ENCODE measurements at places on chromosomes 1 and 21. TPM values are rescaled to one million over a fixed set of nuclear protein-coding genes. Genes with fewer than 3 reads are reported as not detected.

DNA sequence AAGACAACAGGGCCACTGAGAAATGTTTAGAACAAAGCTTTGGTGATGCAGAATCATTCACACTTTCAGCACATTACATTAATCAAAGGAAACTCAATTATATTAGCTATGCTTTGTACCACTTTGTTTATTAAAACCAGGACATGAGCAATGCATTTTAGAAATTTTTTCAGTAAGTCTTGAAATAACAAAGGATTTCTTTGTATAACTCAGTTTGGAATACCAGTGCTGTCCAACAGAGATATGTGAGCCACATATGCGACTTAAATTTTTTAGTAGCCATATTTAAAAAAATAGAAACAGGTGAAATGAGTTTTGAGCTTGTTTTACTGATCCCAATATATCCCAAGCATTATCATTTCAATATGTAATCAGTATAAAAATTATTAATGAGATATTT is 18.8 kb upstream of the F3 start:
- no peak for DNase-seq

DNA sequence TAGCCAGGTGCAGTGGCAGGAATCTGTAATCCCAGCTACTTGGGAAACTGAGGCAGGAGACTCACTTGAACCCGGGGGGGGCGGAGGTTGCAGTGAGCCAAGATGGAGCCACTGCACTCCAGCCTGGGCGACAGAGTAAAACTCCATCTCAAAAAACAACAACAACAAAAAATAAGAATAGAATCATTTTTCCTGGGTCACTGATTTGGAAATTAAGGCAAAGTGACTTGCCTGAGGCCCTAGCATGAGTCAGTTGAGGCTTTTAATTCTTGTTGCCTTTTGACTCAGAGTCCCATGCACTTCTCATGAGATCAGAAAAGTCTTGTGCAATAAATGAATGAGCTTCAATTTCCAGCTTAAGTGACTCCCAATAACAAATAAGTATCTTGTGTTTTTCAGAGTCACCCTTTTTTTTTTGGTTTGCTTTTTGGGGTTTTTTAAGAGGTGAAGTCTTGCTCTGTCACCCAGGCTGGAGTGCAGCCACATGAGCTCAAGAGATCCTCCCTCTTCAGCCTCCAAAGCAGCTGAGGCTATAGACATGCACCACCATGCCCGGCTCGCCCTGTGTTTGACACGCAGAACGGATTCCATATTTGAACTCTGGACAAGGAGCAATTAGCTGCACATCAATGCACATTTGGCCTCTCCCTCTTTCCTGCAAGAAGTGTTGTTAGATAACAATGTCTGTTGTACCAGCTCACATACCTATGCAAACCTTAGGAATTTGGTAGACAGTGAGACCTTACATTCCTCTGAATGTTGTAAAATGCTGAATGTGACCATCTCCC is 3.4 kb upstream of the PLEKHM2 start:
- no peak for DNase-seq

DNA sequence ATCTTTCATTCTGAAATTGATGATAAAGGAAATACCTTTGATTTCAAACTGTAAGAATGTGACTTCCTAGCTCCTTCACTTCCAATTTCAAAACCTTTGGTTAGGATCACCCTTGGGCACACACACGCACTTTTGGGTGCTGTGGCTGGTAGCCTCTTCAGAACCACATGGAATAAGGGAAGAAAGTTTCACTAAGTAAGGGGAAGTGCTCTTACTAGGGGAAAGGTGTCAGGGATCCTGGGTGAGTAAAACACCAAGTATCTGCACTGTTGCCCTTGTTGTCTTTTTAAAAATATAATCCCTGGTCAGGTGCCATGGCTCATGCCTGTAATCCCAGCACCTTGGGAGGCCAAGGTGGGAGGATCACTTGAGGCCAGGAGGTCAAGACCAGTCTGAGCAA is 132.4 kb downstream of the SDCCAG8 start:
- no peak for DNase-seq

GRCh38 chr1:221699577-221699976 is 42.3 kb downstream of the DUSP10 start:
- DNase-seq: no peak

DNA sequence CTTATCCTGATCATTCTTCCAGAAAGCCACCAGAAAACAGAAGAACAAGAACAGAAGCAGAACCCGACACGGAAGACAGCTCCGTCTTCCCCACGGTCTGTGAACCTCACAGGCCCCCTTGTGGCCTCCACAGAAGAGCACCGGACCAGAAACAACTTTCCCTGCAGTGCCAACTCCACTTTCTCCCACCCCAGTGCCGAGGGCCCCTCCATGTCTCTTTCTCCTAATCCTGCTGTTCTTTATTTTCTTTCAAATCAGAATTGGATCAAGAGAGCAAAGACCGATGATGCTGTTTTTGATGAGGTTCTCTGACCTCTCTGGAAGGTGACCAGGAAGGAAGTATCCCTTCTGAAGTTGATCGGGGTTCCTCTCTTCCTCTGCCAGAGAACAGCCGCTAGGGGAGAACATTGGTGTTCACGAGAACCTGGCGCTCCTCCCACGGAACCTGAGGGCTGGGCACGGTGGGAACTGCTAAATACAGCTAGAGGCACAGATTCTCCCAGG is 58.9 kb upstream of the CTTNBP2NL start:
- peak; percentile 55 for DNase-seq

DNA sequence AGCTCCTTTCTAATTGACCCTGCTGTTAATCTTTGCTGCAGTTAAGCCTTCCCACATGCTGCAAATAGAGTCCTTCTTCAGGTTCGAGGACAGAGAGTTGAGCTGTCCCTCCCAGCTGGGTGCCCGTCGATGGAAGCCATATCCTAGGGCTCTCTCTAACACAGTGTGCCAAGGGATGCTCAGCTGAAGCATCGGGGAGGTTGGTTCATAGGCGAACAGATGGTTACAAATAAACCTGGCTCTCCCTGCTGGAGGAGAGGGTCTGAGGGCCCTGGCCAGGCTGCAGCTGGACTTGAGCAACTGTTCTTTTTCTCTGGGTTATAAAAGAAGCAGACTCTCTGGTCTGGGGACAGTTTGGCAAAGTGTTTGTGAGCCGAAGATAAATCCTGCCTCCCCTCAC is 120.3 kb upstream of the C8B start:
- DNase-seq: no peak

DNA sequence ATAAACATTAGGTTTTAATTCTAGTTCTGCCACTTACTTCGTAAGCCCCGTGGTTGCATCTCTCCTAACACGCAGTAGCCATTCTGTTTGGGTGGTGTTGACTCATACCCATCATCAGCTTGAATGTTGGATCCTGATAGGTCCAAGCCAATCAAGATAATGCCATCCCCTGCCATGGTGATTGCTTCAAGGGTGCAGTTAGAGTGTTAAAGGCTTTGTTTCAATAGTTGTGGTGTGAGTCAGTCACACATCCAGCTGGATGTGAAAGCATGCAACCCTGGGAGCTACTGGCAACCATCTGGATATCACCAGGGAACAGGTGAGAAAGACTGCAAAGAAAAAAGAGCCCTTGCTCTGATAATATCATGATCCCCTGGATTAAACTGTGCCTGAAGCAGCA is 69.1 kb downstream of the OMA1 start:
- no peak for DNase-seq

DNA sequence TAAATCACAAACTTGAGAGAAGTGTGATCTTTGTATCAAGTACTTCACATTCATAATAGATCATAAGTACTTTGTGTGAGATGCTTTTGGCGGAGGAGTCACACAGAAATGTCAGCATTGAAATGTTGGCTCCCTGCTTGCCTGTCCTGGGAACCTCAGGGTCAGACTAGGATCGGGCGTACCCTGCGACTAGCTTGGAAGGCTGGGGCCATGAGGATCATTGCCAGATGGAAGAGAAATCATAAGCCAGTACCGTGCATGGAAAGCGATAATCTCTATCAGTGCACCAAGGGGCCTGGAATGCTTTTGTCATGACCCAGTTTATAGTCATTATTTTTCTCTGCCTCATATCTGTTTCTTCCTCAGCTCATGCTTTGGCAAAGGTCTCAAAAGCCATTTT is 35.5 kb downstream of the MTR start:
- peak; percentile 58 for DNase-seq

GRCh38 chr1:85168884-85169283 is 31.9 kb downstream of the SYDE2 start:
- no peak for DNase-seq

DNA sequence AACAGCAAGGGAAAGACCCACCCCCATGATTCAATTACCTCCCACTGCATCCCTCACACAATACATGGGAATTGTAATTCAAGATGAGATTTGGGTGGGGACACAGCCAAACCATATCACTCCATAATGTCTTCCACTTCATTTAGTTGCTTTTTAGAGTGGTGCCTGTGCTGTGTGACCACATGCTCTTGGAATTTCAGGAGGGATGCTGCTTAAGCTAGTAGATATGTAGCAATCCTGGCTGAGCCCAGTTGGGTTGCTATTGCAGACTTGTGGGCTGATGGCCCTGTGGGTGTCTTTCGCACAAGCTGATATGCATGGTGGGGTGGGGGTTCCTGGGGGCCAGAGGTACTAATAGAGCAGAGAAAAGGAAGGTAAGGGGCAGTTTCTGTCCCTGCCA is 160.4 kb upstream of the SYT6 start:
- DNase-seq: no peak

Gene SV2A
- total RNA-seq: 0.71 TPM

Gene ERO1B
- total RNA-seq: 4.7 TPM

Gene LRRN2
- total RNA-seq: 3.3 TPM

Gene S100A8
- total RNA-seq: 112 TPM

Gene SMPDL3B
- 0.73 TPM for total RNA-seq

Gene ITGB2
- total RNA-seq: 70.7 TPM

All from left cardiac atrium (tissue), 4 donors.